NCI-H1092 treated with DMSO at 0.1 percent for 48 hours (cell line): ENCODE measurements at places on chromosomes 3 and 15.

GRCh38 chr15:31954374-31955172 lies 75.7 kb upstream of the CHRNA7 start:
- no peak for DNase-seq

DNA sequence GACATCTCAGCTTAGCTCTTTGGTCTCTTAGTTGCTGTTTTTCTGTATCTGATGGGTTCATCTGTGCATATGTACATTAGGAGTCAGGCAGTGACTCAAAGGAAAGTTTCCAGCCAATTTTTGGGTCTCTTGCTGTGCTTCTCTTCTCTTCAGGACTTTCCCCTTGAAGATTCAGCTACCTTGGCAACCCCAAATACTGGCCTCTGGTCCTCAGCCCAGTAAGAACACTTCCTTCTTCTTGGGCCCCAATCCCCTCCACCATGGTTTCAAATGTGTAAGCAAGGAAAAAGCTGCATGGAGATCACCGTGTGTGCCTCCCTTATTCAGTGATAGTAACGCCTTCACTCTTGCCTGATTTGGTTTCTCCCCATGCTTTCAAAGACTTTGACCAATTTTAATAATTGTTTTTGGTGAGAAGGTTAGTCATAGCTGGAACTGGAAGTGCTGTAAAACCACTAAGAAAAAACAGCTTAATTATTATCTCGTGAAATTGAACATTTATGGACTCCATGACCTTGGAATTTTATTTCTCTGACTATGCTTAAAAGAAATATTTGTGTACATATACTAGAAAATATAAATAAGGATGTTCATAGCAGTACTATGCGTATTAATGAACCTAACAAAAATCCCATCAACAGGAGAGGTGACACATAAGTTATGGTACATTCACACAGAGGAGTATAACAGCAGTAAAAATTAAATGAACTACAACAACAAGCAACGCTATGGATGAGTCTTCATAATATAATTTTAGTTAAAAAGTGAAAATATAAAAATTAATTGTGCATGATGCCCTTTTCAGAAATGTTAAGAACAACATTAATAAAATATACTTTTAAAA lies 125.3 kb upstream of the BCL6 start:
- DNase-seq, result no peak

- no peak for DNase-seq
These were observed 1.2 kb downstream of the TNFAIP8L3 start for GRCh38 chr15:51093488-51093838.

GRCh38 chr15:69120732-69121131 lies 39.7 kb upstream of the GLCE start:
- no peak for DNase-seq

DNA sequence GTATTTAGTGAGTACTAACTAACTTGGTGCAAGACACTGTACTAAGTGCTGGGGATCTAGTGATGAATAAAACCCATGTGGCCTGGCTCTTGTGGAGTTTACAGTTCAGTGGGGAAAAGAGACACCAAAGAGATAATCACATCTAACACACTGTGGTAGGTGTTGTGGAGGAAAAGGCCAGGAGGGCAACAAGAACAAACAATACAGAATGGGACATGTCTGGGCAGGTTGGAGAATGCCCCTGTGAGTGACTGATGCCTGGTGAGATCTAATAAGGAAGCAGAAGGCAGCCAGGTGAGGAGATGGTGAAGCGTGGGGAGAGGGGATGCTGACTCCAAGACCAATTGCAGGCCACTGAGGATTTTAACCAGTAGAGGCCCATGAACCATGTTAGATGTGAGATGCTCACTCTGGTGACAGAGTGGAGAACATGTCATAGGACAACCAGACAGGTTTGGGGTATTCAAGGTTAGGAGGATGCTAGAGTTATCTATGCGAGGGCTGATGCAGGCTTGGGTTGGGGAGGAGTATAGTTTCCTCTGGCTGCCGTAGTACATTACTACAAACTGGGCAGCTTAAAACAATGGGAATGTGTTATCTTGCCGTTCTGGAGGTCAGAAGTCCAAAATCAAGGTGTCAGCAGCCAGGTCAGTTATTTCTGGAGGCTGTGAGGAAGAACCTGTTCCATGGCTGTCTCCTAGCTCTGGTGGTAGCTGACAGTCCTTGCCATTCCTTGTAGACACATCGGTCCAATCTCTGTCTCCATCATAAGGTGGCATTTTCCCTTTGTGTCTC lies 81.4 kb downstream of the ARNT2 start:
- DNase-seq, result no peak

DNA sequence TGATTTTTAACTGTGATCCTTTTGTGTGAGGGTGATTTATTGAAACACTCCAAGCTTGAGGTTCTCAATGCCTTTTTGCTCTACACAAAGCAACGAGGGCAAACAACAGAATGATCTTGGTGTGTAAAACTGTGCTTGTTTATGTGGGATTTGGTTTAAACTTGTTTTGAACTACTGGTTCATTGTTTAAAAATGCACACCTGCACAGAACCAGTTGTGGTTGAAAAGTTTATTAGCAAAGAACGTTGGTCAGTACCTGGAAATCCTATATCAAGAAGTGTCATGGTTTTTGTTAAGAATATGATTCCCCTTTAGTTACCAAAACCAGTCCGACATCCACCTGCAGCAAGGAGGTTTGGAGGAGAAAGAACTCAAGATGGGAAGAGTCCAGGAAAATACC lies 239.4 kb downstream of the WNT5A start:
- DNase-seq, result no peak

GRCh38 chr3:188776447-188776846 lies 395.3 kb upstream of the TPRG1 start:
- no peak for DNase-seq

GRCh38 chr15:82698711-82699345 lies 10.8 kb downstream of the AP3B2 start:
- DNase-seq, result no peak

GRCh38 chr3:190617185-190617584 lies 103.3 kb downstream of the IL1RAP start:
- DNase-seq, result no peak

GRCh38 chr3:64354956-64355355 lies 129.7 kb upstream of the PRICKLE2 start:
- no peak for DNase-seq

DNA sequence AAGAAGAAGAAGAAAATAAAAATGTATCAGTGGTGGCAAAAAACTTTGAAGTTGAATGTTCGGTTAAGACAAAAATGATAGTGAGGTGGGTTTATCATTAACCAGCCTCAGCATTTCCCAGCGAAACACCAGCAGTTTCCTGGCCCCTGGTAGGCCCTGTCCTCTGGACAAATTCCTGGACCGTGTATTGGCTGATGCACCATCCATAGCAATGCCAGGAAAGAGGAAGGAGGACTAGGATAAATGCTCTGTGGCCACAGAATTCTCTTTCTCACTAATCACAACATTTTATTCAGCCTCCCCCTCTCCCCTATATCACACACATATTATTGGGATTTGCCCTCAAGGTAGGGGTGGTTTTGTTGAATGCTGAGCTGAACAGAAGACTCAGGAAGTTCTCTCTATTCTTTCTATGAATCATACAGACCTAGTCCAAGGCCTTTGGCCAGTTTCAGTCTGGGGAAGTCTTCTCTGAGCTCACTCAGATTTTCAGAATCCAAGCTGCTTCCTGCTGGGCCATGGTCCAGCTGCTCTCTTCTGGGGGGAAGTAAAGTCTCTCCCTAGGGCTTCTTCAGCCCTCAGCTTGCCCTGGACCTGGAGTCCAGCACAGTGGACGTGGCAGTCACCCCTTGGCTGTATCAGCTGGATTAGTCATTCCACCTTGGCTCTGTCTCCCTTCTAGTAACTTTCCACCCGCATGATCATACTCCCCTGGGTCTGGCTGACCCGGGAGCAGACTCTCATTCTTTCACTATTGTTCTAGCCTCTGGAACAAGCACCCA lies 27.6 kb downstream of the SLC28A1 start:
- DNase-seq, result no peak
